ENCODE measurements at places on chromosomes 13 and 19.

DNA sequence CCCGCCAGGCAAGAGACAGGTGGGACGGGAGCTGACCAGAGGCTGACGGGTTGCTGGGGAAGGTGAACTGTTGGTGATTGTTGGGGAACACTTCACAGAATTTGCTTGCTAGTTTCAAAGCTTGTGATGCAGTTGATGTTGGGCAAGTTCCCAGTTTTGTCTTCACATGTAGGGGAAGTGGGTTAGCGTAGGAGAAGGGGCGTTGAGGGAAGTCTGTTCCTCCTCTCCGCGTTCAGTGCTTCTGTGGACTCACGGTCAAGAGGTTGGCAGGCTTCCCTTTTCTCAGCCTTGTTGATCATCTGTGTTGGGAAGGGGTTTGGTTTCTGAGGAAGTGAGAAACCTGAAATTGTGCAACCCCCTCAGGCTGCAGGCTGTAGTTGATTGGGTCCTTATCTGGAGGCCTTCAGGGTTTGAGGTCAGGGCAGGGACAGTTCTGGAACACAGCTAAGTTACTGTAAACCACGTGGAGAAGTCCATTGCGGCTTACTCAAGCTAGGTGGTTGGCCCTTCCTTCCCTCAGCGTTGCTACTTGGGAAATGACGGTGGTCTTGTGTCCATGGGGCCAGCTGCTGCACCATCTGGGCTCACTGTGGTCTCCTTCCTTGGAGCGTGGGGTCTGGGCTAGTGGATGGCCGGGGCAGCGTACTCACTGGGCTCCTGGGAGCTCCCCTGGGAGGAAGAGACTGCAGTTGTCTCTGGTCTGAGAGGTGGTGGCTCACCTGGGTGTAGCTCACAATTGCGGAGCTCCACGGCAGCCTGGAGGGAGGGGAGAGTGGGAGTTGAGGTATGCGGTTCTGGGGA is 7.5 kb downstream of the RPS9 start:
- no peak for DNase-seq

- no peak for DNase-seq
These were observed 364.4 kb downstream of the DCT start for GRCh38 chr13:94115054-94115453.

- DNase-seq, result no peak
These were observed 28.1 kb downstream of the MICOS13 start for GRCh38 chr19:5652261-5652660.

DNA sequence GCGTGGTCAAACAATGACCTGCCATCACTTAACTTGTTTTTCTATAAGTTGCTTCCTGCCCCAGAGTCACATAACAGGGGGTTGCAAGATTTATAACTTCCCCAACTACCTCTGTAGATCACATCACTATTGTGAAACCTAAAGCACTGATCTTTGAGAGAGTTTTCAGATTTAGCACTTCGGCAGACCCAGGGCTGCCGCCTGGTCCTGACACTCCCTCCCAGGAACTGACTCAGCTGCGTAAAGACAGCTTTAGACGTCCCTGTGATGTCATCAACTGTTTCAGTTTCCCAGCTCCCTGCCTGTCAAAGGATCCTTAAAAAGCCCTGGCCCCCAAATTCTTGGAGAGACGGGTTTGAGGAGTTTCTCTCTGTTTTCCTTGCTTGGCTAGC is 33.3 kb downstream of the IGFL2 start:
- DNase-seq, result no peak

DNA sequence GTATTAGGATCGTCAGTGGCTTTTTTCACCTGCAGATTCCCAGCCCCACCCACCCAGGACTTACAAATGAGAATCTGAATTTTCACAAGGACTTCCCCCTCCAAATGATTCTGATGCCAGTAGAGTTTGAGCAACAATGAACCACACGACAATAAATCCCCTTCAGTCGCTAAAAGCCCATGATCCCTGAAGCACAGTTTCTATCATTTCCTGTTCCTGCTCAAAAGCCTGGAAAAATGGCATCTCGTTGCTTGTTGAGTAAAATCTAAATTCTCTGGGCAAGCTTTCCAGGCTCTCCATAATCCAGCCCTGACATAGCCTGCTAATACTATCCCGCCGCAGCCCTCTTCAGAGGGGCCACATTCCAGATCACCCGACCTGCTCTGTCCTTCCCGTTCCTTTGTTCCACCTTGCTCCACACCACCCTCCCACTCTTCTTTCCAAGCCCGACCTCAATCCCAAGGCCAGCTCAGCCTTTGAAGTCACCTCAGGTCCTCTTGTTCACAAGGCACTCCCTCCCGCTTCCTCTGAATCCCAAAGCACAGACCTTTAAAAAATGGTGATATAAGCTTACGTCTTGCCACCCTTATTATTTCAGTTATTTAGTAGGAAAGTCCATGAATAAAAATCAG is 67.9 kb downstream of the NUFIP1 start:
- DNase-seq, result no peak

DNA sequence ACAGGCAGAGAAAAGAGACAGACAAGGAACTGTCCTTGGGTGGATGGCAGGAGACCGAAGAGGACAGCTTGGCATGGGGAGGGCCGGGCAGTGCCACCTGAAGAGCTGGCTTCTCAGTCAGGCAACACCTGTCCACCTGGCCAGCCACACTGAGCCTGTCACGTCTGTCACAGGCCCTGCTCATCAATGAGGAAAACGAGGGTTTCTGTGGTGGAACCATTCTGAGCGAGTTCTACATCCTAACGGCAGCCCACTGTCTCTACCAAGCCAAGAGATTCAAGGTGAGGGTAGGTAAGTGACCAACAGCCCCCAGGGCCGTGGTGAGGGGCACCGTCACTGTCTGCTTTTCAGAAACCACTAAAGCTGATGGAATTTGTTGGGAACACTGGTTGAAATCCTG is 11.2 kb upstream of the PROZ start:
- DNase-seq, result no peak

DNA sequence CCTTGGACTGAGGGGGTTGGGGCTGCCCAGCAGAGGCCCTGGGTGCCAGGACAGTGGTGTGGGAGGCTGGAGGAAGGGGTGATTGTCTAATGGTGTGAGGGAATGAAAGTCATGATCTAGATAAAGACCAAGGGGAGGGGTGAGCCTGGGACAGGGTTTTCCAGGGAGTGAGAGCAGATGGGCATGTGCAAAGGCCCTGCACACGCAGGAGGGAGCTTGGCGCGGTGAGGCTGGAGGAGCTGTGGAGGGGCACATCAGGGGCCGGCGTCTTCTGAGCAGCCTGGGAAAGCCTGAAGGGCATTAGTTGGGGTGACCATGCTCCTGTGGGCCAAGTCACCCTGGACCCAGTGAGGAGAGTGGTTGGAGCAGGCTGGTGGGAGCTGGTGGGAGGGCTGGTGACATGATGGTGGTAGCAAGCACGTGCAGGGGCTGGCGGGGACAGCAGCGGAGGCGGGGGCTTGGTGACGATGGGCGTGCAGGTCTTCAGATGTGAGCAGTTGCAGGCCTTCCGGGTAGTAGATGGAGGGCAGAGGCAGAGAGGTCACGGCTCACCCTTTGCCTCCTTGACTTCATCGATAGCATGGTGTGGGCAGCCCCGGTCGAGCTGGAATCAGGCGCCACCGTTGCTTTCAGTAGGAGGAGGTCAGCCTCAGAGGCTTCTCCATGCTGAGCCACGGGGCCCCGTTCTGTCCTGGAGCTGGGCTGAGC is 20.2 kb upstream of the F2RL3 start:
- no peak for DNase-seq

DNA sequence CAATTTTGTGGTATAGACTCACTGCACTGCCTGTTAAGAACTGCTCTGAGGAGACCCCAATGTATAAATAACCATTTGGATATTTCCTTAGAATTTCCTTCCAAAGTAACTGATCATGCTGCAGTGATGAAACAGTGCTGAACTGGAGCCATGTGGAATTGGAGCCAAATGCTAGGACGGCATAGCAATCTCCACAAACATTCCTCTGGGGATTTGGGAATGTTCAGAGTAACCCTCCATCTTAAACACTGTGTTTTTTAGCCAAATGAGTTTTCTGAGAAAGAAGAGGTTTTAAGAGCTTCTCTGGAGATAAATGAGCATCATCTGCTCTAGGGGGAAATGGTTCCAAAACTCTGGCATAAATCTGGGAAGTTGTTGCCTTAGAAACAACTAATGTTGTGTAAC is 98.2 kb downstream of the OLFM4 start:
- no peak for DNase-seq

DNA sequence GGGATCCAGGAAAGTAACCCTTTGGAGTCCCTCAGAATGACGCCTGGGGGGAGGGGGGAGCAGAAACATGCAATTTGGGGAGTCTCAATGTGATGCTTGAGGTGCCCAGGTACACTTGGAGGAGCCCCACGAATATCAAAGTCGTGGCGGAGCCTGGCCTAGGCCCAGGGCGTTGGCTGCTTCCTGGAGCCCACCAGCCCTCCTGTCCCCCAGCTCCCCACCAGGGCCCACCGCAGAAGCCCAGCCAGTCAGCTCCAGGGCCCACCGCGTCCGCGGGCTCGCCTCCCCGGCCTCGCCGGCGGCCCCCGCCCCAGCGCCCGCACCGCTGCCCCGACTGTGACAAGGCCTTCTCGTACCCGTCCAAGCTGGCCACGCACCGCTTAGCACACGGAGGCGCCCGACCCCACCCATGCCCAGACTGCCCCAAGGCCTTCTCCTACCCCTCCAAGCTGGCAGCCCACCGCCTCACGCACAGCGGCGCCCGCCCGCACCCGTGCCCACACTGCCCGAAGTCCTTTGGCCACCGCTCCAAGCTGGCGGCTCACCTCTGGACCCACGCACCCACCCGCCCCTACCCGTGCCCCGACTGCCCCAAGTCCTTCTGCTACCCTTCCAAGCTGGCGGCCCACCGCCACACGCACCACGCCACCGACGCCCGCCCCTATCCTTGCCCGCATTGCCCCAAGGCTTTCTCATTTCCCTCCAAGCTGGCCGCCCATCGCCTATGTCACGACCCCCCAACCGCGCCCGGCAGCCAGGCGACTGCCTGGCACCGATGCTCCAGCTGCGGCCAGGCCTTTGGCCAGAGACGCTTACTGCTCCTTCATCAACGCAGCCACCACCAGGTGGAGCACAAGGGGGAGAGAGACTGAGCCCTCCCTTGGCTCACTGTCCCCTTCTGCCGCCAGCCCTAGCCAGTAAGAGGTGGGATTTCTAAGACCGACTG is 2.1 kb downstream of the ZNF575 start:
- DNase-seq, result no peak

- DNase-seq, result no peak
These were observed 125.8 kb upstream of the STARD13 start for GRCh38 chr13:33411312-33411711.

DNA sequence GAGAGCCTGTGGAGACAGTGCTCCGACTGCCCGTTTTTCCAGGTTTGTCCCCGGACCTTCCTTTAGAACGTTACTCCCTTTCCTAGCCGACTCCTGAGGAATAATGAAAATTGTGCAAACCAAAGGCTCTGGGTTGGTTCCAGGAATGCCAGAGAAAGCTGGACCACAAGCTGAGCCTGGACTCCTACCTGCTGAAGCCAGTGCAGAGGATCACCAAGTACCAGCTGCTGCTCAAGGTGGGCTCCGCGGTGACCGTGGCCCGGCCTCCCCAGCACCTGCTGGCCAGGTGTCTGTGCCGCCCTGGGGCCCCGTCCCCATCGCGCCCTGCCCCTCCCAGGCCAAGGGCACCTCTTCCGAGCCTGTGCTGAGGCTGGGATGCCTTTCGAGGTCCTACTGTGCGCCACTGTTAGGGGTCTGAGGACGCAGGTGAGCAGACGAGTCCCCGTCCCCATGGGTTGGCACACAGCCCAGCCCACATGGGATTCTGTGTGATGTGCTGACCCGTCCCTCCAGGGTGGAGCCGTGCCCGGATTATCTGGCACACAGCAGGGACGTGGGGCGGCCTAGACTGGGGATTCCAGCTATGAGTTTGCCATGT is 20.5 kb upstream of the F7 start:
- no peak for DNase-seq

- DNase-seq, result no peak
These were observed 22.7 kb downstream of the HPN start for GRCh38 chr19:35063940-35064818.

GRCh38 chr19:40278361-40279035 is 6.6 kb downstream of the AKT2 start:
- no peak for DNase-seq

- DNase-seq, result no peak
These were observed 49.9 kb downstream of the EDNRB start for GRCh38 chr13:77868717-77869116.

DNA sequence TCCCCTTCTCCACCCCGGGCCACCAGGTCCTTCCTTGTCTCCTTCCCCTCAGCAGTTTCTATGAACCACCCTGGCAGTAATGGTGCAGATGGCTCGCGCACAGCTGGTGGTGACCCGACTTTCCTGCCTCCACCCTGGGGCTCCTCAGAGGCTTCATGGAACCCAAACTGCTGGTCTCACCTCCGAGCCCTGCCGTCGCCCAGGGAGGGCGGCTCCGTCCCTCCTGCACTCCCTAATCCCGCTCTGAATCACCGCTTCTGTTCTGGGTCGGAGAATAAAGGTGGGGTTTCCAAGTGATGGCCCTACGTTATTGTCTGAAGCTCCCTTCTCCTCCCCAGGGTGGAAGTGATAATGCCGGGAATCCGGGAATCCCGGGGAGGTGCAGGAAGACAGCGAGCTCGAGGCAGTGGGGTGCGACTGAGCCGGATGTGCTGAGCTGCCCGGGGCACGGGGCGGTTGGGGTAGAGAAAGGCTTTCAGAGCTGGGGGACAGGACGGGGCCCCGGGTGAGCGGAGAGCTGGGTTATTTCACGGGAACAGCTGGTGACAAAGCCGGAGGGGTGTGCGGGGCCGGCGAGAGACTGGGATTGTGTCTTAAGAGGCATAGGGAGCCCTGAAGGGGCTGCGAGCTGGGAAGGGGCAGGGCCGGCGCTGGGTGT is 711 bp downstream of the FUT2 start:
- no peak for DNase-seq

- DNase-seq, result no peak
These were observed 32.0 kb downstream of the SLC7A9 start for GRCh38 chr19:32837531-32837930.

- DNase-seq, result no peak
These were observed 5.5 kb upstream of the MAMSTR start for GRCh38 chr19:48724796-48725753.

DNA sequence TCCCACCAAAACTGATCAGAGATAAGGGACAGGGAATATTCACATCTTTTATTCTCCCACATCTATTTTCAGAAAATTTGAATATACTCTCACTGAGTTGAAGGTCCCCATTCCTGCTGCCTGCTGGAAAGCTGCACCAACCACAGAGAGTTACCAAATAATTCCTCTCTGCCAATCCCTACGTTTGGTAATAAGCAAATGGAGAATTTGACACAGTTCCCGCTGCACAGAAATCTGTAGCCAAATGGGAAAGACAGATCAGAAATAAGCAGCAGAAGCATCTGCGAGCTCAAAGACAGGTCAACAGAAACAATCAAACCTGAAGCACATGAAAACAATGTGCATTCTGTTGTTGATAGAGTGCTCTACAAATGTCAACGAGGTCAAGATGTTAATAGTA is 9.9 kb downstream of the ZNF112 start:
- no peak for DNase-seq

DNA sequence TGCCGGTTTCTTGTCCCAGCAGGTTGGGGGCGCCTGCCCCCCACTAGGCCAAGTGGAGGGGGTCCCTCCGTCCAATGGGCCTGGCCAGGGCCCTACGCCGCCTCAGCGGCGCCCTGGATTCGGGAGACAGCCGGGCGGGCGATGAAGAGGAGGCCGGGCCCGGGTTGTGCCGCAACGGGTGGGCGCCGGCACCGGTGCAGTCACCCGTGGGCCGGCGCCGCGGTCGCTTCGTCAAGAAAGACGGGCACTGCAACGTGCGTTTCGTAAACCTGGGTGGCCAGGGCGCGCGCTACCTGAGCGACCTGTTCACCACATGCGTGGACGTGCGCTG is 6.2 kb downstream of the KCNJ14 start:
- no peak for DNase-seq
